Skeletal muscle cell (primary cell): ENCODE measurements at places on chromosomes 7 and 10.

DNA sequence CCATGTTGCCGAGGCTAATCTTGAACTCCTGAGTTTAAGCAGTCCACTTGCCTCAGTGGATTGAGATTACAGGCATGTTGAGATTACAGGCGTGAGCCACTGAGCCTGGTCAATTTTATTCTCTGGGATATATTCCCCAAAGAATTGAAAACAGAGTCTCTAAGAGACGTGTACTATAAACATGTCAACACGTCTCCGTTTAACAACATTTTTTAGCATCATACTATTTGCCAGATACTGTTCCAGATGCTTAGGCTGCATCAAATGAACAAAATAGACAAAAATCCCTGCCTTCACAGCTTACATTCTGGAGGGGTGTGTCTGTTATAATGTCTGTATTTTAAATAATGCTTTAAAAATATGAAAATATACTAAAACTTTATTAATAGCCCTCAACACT lies 54.1 kb upstream of the PRKG1 start:
- DNase-seq = no peak

GRCh38 chr10:4806534-4806933 lies 19.5 kb upstream of the AKR1E2 start:
- no peak for DNase-seq

GRCh38 chr10:97163781-97164501 lies 21.8 kb downstream of the SLIT1 start:
- no peak for DNase-seq

- no peak for DNase-seq
Observed at GRCh38 chr7:130667593-130668257, 823 bp downstream of the COPG2 start.

DNA sequence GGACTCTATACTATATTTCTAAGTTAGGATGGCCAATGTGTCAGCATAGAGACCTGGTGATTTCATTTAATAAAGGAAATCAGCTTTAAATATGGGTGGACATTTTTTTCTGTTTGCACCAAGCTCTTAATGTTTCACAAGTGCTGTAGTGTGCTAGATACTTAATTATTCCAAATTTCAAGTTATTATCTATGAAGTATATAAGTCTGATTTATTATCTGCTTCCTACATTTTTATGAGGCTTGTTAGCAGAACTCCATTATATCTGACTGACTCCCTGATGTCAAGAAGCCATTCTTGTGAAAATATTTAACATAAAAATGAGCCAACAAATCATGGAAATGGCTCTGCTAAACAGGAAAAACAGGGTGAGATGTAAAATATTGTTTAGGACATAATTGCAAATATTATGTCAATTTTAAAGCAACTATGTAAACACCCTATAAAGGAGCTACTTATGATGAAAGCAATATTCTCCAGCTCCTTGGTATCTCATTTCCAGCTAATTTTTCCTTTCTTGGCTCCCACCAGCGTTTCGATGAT lies 1415.2 kb downstream of the GATA3 start:
- DNase-seq = no peak

GRCh38 chr7:134891696-134892678 lies 94.3 kb upstream of the AGBL3 start:
- peak; percentile 40 for DNase-seq

- DNase-seq = peak; percentile 49
Observed at GRCh38 chr7:42070068-42070467, 166.9 kb downstream of the GLI3 start.

DNA sequence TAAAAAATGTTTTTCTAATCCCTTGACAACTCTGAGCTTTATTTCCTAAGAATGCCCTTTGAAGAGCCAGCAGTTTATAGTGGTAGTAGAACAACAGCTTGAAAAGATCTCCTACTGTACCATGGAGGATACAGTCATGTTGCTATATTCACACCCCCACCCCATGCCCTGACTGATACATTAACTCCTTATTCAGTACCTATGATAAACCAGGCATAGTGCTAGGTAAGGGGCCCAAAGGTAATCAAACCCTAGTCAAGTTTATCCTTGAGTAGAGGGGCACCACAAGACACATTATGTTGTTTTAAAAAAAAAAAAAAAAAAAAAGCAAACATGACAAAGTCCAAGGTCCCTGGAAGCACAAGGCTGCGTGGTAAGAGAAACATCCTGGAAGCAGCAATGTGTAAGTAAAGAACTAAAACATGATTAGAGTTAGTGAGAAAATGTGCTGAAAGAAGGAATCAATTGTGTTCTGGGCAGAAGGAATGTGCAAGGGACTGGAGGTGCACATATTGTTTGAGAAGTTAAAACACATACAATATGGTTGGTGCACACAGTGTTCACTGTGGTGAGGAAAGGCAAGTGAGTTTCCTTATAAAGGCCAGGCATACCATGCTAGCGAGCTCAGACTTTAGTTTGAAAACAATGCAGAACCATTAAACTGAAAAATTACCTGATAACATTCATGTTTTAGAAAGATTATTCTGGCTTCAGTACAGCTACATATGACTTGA lies 51.2 kb downstream of the PDE1C start:
- DNase-seq = no peak

DNA sequence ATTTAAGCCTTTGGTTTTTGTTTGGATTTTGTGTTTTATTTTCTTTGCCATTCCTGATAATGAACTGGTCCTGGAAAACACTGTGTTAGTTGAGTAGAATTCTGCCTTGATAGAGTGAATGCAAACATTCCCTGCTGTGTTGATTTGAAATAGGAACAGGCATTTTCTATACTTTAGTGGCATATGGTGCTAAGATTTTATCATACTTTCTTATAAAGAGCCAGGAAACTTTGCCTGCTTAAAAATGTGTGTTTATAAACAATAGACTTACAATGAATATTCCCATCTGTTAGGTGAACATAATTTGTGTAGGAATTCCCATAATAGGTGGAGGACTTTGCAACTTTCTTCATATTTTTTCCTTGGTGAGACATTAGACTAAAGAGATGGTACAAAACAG lies 333.3 kb downstream of the SDK1 start:
- no peak for DNase-seq

DNA sequence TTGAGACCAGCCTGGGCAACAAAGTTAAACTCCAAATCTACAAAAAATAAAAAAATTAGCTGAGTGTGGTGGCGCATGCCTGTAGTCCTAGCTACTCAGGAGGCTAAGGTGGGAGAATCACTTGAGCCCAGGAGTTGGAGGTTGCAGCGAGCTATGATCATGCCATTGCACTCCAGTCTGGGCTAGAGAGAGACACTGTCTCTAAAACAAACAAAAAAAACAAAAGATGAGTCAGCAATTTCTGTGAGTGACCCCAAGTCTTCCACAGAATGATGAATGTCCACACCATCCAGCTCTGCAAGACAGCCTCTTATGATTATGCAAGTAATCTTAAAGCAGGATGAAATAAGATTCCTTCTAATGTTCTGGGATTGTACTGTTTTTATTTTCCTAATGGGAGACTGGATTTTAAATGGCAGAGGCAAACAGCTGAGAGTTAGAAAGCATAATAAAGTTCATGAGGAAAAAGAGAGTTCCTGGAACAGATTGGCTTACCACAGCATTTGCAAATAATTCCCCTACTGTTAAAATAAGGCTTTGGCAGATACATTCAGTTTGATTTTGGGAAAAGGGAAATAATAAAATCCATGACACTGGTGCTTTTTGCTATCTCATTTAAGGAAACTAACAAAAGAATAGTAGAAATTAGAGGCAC lies 18.9 kb upstream of the PRKAR2B start:
- peak; percentile 31 for DNase-seq

DNA sequence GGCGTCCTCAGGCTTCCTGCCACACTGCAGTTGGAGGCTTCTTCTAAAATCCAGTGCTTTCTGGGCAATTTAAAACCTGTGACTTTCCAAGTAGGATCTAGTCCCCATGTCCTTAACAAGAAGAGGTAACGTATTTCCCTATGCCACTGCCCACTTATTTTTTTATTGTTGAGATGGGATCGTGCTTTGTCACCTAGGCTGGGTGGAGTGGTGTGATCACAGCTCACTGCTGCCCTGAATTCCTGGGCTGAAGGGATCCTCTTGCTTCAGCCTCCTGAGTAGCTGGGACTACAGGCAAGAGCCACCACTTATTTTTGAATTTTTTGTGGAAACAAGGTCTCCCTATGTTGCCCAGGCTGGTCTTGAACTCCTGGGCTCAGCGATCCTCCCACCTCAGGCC lies 63.4 kb downstream of the DAGLB start:
- DNase-seq = no peak

- no peak for DNase-seq
Observed at GRCh38 chr10:73824146-73824725, 12.8 kb upstream of the NDST2 start.

GRCh38 chr7:8271960-8272359 lies 10.0 kb upstream of the ICA1 start:
- DNase-seq = no peak

- peak; percentile 87 for DNase-seq
Observed at GRCh38 chr7:47482013-47482875, 99.7 kb downstream of the TNS3 start.

DNA sequence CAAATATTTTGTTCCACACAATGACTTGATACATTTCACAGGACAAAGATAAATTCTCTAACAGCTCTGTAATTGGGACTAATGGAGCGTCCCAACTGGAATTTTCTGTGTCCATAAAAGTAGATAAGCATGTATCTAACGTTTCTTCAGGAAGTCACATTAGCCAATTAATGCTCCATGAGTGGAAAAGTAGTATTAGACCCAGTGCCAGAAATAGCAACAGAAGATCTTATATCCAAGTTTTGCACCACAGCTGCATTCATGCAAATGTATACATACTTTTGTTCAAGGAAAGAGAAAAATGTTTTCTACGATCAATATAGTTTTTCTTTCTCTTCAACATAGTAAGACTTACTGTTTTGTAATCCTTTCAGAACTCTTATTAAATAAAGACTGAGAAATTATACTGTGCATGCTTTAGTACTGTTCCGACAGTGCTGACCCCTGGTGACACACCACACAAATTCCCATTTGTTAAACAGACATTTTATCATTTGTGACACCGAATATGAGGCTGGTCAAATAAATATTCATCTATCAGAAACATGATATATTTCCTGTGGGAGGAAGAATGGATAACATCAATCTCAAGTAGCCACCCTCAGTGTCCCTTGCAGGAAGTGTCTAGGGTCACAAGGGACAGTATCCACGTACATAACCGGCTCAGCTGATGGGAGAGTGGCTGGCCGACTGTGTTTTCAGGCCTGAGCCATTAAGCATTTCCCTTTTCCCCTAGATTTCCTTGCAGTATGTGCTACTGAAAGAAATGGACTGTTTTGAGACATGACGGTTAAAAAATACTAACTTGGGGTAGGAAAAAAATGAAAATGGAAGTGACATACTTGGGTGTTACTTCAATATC lies 102.1 kb upstream of the RSU1 start:
- no peak for DNase-seq

- no peak for DNase-seq
Observed at GRCh38 chr7:132756484-132756990, 180.3 kb upstream of the PLXNA4 start.

GRCh38 chr7:129561677-129562359 lies 49.7 kb upstream of the NRF1 start:
- no peak for DNase-seq

GRCh38 chr7:22183522-22184280 lies 173.3 kb downstream of the RAPGEF5 start:
- no peak for DNase-seq

GRCh38 chr10:14601872-14602725 lies 172.6 kb downstream of the FAM107B start:
- no peak for DNase-seq
